ENCODE measurements at places on chromosomes 5 and 9.

GRCh38 chr5:142540922-142541422 is 144.9 kb downstream of the FGF1 start:
- no peak for DNase-seq

DNA sequence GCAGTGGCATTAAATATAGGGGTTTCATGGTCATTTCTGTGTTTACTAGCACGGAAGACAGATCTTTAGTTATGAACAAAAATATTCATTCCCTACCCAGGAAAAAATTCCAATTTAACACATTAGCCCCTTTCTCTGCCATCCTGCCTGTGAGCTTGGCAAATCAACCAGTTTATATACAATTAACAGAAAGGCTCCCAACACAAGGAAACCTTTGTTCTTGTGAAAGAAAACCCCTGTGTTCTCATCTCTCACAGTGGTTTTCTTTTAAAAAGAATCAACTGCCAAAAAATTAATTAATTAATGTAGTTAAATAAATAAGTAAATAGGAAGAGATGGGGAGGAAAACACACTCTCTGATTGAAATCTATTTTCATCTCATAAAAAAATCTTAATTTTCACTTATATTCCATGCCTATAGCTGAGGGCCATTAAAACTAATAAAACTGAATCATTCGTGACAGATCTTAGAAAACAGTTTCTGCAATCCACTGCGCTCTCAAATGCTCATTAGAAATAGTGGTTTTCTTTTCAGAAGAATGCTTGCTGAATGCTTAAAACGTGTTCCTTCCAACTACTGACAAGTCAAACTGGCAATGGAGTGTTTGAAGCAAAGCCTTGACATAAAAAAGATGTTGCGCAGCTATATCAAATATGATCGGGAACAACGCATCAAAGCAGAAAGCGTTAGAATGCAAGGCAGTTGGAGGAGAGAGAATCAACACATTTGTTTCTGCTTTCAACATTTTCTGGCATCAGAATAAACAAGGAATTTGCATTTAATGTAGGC is 387.7 kb downstream of the TLR4 start:
- no peak for DNase-seq

- no peak for DNase-seq
Observed at GRCh38 chr5:2754581-2755075, 3.2 kb upstream of the IRX2 start.

GRCh38 chr9:15430920-15431844 is 8.5 kb downstream of the SNAPC3 start:
- no peak for DNase-seq

GRCh38 chr5:122366501-122366900 is 54.5 kb downstream of the SNCAIP start:
- no peak for DNase-seq

- DNase-seq = no peak
Observed at GRCh38 chr5:160007514-160007913, 1.4 kb upstream of the TTC1 start.

Data from RKO (cell line).